Activated CD8-positive, alpha-beta memory T cell treated with anti-CD3 and anti-CD28 coated beads for 1 hour (primary cell): ENCODE measurements at places on chromosomes 16 and 17.

GRCh38 chr16:90001761-90002503 is 17.3 kb downstream of the DBNDD1 start:
- DNase-seq, result no peak

DNA sequence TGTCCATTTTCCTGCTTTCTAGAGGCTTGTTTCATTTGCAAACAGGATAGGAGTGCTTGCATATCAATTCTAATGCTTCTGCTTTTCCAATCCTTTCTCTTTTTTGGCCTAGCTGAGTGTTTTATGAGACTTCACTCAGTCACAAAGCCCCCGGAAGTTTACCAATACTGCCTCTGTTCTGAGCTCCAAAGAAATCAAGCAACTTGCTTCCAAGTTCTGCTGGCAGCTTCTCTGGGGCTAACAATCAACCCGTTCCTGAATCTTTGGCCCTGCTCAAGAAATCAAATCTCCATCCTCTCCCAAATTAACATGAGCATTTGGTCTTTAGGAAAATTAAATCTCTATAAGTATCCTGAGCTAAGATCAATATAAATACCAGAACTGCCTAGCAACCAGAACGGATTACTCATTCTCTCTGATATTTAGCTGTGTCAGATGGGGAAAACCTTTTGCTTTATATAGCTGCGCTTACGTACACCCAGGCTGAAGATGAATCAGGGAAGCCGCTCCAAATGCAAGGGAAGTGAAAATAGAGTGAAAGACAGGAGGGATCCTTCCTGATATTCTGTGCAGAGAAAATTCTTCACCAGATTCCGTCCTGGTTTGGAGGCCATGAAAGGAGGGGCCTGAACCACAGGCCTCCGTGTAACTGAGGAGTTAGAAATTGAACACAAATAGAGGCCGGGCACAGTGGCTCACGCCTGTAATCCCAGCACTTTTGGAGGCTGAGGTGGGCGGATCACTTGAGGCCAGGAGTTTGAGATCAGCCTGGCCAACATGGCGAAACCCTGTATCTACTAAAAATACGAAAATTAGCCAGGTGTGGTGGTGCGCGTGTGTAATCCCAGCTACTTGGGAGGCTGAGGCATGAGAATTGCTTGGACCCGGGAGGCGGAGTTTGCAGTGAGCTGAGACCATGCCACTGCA is 23.3 kb upstream of the GRB2 start:
- DNase-seq, result no peak

DNA sequence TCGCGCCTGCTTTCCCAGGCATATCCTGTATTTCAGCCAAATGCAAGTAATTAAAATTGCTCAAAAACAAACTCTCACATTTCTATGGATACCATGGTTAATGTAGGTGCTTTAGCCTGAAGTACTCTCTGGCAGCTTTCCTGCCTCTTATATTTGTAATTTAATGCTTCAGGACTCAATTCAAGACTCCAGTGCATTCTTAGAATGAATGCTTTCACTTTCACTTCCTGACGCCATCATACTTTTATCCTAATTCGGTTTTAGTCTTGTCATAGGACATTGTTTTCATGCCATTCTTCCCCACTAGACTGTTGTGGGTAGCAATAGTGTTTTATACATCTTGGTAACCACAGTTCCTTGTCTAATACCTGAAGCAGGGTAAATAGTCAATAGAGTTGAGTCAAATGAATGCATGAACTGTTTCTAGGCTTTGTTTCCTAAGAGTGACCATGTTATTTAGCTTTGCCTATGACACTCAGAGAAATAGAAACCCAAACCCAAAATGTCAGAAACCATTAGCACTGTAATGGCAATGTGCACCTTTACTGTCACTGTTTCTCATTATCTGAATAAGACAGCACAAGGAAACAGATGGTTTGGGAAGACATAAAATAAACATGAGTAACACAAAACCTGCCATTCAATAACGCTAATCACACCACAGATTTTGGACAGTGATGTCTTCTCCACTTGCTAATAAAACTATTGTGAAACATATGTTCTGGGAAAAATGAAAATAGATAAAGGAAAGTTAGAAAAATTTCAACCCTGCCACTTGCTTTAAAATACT is 705.5 kb downstream of the CDH11 start:
- no peak for DNase-seq

GRCh38 chr17:69043098-69043734 is 17.5 kb downstream of the ABCA9 start:
- no peak for DNase-seq

DNA sequence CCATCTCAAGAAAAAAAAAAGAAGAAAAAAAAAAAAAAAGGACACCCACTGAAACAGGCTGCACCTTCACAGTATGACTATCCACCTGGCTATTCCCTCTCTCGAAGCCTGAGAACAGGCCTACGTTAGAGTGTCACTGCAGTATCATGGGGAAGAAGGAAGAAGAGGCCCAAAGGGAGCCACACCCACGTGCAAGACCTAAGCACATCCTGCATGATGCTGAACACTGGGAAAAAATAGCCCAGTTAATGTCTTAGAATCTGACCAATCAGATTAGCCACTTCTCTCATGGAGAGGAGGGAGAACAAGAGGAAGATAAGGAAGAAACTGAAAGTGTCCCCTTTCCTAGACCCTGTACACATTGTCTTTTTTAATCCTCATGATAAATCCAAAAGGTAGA is 19.5 kb upstream of the MED13 start:
- DNase-seq, result no peak

DNA sequence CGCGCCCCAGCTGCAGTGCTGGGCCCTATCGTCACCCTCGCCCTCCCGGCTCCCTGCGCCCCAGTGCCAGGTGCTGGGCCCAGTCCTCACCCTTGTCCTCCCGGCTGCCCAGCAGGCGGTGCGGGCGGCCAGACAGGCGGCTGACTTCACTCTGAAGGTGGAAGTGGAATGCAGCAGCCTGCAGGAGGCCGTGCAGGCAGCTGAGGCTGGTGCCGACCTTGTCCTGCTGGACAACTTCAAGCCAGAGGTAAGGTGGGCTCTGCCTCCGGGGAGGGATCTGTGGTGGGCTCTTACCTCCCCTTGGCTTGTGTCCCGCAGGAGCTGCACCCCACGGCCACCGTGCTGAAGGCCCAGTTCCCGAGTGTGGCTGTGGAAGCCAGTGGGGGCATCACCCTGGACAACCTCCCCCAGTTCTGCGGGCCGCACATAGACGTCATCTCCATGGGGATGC is 17.9 kb downstream of the QPRT start:
- DNase-seq, result no peak

DNA sequence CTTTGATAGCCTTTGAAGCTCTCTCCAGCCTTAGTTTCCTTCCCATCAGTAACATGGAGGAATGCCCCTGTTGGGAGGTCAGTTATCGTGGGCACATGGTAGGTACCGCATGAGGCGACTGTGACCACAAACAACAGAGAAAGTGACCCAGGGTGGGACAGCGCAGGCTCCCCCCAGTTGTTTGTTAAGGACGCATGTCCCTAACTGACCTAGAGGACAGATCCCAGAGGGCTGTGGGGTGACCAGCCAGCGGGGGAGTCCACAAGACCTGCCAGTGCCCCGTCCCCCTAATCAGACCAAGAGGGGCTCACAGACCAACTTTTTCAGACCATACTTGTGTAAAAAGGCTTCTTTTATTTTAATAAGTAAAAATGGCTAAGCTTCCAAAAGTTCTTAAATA is 22.3 kb downstream of the KATNB1 start:
- no peak for DNase-seq

DNA sequence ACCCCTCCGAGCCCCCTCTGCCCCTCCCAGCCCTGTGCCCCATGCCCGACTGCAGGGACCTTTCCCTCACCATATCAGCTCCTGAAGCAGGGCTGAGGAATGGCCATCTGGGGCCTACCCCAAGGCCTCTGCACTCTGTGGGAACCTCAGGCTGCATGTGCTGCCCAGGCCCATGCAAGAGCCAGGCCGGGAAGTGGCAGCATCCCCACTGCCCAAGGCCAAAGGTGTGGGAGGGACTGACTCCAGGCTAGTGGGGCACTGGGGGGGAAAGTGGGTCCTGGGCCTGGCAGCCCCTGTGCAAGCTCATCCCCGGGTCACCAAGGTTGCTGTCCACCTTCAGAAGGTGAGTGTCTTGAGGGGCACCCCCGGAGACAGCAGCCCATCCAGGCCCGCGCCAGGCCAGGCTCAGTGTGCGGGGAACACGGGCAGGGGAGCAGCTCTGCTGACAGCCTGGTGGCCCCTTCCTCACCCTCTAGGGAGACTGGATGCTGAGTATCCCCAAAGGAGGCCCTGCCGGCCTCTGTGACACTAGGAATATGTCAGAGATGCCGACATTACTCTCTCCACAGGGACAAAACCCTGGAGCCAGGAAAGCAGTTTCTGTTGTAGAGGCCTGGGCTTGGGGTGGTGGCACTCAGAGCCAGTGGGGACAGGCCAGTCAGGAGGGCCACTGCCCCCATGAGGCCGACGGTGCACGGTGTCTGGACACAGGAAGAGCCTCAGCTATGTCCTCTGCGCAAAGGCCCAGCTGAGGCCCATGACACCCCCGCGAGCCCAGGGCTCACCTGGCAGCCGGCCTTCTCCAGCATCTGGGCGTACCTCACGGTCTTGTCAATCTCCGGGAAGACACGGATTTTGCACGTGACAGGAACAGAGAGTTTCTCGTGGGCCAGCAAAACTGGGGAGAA is 3.3 kb downstream of the DUS1L start:
- DNase-seq, result no peak

GRCh38 chr16:85535352-85536072 is 77.6 kb upstream of the GSE1 start:
- DNase-seq, result no peak

- DNase-seq, result no peak
Observed at GRCh38 chr17:43791589-43791988, 11.4 kb downstream of the CFAP97D1 start.

DNA sequence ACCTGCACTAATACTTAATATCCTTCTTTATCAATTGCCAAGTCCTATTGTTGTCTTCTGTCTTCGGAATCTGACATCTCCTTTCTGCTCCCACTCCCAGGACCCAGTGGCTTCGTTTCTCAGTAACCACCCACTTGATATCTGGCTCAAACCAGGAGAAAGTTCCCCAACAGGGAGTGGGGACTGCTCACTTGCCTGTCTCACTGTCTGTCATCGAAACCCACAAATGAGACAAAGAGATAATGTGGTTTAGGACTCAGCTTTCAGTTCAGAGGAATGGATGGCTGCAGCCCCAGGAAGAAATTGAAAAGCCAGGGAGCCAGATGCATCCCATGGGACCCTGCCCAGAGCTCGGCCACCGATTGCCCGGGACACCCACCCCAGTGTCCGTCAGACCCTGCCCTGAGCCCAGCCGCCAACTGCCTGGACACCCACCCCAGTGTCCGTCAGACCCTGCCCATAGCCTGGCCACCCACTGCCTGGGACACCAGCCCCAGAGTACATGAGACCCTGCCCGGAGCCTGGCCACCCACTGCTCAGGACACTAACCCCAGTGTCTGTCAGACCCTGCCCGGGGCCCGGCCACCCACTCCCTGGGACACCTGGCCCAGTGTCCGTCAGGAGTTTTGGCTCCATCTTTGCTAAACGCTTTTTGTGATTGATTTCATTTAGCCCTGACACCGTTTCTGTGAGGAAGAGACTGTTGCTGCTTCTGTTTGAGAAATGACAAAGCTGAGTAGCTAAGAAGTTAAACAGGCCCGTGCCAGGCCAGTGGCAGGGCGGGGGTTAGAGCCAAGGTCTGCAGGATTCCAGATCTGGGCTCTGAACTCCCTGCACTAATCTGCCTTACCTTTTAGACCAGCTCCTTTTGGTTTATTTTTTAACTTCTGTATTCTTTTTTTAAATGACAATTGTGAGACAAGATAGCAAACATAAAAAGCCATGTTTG is 251.4 kb downstream of the PHKB start:
- no peak for DNase-seq

GRCh38 chr17:49928837-49929475 is 40.0 kb upstream of the DLX4 start:
- no peak for DNase-seq

DNA sequence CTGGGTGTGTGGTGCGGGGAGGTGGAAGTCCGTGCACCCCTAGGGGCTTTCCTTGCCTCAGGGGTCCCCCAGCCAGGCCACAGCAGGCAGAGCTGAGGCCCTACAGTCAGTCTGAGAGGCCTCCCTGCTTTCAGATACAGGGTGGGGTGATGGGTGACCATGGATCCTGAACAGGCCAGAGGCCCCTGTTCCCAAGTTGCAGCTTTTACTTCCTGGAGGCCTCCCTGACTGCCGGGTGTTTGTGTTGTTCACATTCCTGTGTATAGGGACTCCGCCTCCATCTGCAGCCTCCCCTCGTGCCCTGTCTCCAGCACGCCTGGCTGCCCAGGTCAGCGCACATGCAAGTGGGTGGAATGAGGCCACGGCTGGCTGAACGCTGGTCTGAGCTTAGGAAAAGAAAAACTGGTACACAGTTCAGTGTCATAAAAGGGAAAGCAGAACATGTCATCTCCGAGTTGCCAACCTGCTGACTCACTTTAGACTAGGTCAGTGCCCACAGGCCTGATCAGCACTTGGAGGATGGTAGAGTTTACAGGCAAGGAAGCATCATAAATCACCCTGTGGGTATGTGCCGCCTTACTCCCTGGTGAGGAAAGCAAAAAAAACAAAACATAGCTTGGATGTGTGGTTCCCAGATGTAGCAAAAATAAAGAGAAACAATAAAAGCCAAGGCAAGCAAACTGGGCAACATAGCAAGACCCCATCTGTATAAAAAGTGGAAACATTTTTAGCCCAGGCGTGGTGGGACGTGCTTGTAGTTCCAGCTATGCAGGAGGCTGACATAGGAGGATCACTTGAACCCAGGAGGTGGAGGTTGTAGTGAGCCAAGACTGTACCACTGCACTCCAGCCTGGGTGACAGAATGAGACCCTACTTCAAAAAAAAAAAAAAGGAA is 6.2 kb upstream of the SLC7A6 start:
- DNase-seq, result no peak
